HuH-7 (cell line): ENCODE measurements at places on chromosomes 6 and 20.

GRCh38 chr6:168363811-168364792 lies 44.5 kb upstream of the DACT2 start:
- DNase-seq: no peak

GRCh38 chr6:121609281-121609680 lies 173.8 kb downstream of the GJA1 start:
- DNase-seq: no peak

DNA sequence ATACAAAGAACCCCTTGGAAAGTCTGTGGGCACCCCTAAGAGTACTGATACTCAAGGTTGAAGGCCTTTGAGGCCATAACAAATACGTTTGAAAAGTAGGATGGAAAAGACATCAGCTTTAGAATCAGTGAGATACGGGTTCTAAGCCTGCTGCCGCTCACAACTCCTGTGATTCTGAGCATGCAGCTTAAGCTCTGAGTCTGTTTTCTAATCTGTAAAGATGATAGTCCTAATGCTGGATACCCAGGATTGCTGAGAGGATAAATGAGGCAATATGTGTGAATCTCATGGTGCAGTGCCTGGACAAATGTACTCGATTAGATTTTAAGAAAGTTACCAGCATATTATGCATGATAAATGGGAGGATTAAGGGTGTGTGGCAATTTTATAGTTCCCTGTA lies 321.0 kb upstream of the HSF2 start:
- DNase-seq: no peak

GRCh38 chr6:169851641-169852503 lies 100.5 kb downstream of the ERMARD start:
- DNase-seq: no peak

GRCh38 chr20:21146215-21146614 lies 20.3 kb downstream of the KIZ start:
- no peak for DNase-seq

GRCh38 chr6:128063850-128064539 lies 163.1 kb upstream of the THEMIS start:
- no peak for DNase-seq

DNA sequence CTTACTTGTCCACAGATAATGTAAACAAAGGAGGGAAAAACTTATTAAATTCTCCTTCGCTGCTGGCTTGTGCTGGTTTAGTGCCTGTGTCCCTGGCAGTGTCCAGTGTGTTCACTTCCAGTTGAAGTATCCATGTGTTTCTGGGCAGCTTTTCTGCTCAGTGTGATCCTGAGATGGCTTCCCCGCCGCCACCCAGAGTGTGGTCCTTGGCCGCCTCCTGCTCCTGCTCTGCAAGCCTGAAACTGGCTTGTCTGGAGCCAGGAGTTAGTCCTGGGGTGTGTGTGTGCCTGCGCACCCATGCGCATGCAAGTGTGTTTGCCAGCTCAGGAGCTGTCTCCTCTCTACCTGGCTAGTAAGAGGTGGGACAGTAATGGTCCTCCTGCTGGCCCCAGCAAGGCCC lies 7.2 kb downstream of the BTBD3 start:
- DNase-seq: no peak

DNA sequence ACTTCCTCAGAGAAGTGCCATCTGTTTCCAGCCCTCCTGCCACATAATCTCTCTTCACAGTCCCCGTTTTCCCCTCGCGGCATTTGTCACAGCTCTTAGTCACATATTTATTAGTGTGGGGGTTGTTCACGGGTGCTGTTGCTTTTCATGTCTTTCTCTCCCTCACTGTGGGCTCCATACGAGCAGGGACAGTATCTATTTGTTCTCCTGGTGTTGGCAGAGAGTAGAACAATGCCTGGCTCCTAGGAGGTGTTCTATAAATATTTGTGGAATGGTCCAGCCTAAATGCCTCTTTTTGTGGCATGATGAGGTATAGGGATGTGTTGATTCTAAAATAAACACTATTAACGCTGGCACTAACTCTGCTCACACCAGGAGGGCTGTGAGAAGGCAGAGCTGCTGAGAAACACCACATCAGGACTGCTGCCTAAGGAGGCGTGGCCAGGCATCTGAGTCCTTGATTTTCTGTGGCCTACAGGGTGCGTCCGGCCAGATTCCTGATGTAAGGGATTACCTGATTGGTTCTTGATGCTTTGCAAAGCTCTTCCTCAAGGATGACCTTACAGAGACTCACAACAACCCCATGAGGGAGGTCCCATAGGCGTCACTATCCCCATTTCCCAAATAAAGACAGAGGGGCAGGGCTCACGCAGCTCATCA lies 219.8 kb upstream of the ARID1B start:
- DNase-seq: no peak

- no peak for DNase-seq
These were observed 550.8 kb downstream of the TFAP2B start for GRCh38 chr6:51369485-51369884.

DNA sequence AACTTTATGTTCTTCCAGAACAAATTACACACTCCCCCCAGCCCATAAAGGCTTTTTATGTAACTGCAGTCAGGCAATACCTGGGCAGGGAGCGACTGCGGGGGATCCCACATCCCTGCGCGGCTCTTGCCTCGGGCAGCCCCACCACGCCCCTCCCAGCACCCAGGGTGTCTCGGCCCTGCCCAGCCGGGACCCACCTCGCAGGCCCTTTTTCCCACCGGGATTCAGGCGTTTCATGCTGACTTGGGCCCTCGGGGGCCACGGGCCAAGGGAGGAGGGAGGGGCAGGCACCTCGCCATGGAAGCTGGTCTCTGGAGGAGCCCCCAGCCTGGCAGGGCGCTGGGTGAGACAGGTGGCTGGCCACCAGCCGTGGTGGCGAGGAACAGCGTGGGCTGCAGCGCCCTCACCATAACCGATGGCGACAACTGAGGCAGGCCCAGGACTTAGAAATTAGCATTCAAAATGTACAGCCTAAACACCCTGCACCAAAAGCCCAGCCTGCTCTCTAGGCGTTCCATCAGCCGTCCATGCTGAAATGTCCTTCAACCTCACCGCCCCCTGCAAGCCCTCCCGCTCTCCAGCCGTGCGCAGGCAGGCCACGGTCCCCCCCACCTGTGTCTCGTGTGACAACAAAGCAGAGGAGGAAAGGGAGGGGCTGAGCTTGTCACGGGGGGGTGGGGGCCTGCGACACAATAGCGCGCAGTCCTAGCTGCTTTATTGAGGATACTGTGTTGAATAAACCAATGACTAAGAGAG lies 15.1 kb upstream of the FOXC1 start:
- no peak for DNase-seq

DNA sequence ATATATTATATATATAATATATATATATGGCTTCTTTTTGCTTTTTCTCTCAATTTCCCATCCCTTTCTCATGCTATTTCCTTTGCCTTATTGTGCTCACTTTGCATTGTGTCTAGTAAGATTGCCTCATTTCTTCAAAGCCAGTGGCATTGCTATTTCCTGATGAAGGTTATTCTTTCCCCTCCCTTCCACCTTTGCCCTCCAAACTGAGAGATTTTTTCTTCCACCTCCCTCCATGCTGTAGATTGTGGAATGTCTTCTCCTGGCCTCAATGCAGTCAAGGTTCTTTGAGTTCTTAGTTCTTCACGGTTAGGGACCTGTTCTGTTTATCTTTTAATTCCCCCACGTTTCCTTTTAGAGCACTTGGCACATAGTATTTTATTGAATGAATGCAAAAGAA lies 17.2 kb downstream of the SH3BGRL2 start:
- DNase-seq: no peak

- DNase-seq: no peak
These were observed 395.5 kb upstream of the RUNX2 start for GRCh38 chr6:44932651-44933091.

- DNase-seq: peak; percentile 58
These were observed at the start of gene POM121L2 for GRCh38 chr6:27312146-27312949. Gene POM121L2 (minus strand): TSS chr6:27312273. CDS start chr6:27312170, 103 bp downstream.

DNA sequence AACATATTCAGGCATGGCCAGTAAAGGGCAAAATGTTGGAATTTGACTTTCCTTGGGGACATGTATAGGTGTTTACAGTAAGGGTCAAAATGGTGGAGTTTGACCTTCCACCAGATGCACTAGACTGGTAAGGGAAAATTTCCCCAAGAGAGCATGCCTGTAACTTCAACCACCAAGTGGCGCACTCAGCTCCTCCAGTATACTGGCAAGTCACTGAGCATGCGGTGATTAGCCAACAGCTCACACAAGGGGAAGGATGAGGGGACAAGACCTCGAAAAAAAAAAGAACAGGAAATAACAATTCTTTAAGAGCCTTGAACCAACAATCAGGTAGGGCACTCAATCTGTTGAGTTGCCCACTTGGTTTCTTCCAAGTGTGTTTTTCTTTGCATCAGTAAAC lies 140.9 kb downstream of the EYS start:
- DNase-seq: no peak

- no peak for DNase-seq
These were observed 172.8 kb downstream of the KLHL32 start for GRCh38 chr6:97097068-97098047.

GRCh38 chr6:79463621-79464050 lies 73.6 kb downstream of the LCA5 start:
- DNase-seq: peak; percentile 10

- peak; percentile 20 for DNase-seq
These were observed 46.0 kb downstream of the SERAC1 start for GRCh38 chr6:158122048-158122447.

DNA sequence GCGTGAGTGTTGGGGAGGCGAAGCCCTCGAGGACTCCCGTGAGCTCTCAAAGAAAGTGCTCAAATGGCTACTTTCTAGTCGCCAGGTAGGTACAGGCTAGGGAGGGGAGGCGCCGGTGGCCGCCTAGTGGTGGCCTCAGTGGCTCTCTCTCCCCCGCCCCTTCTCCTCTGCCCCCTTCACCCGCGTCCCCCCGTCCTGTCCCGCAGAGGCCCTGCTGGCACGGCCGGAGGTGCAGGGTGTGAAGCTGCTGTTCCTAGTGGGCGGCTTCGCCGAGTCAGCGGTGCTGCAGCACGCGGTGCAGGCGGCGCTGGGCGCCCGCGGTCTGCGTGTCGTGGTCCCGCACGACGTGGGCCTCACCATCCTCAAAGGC lies 16.3 kb downstream of the ADISSP start:
- DNase-seq: no peak

DNA sequence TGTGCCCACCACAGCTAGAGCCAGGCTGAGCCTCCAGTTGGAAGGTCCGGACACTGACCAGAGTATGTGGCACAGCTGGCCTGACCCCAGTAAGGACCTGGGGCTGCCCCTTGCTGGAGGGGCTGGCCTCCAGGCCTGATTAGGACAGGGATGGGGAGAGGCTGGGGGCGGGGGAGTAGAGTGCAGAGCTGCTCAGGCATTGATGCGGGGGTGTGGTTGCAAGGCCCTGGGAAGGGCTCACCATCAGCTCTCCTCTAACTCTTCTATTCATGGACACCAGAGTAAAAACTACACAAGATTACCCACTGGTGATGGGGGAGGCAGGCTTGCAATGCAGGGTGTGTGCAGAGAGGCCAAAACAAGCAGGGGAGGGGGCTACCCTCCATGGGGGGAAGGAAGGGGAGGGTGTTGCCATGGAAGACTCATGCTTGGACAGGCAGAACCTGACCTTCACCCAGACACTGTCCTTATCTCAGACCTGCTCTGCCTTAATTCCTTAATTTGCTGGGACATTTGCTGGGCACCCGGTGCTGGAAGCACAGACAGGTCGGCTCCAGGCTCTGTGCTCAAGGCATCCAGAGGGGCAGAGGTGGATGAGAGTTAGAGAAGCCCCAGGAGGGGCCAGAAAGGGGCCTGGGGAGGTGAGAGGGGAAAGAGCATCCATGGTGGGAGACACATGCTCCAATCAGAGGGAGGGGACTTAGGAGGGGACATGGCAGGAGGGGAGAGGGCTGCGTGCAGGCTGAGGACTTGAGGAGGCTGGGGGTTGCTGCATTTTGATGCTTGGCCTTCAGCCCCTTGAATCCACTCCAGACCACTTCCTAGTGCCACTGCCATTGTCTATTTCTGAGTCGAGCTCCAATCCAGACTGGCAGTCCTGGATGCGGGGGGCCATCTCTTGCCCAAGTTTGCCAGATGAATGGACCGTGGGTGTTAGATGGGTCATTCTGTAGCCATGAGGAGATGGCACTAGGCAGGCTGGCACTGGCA lies 7.6 kb upstream of the EMILIN3 start:
- DNase-seq: no peak

DNA sequence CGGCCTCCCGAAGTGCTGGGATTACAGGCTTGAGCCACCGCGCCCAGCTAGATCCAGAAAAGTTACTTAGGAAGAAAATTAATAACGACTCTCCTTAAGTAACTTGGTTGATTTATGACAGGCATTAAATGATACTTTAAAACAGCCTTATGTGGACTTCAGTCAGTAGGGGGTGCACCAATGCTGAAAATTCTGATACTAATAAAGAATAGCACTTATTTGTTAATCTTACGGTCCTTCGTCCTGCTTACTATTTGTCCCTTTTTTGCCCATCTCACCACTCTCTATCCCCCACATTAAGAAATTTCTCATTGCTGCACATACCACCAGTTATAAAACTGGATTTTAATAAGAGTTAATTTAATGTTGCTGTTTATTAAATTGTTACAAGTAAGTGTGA lies 12.7 kb upstream of the PRELID3B start:
- no peak for DNase-seq

DNA sequence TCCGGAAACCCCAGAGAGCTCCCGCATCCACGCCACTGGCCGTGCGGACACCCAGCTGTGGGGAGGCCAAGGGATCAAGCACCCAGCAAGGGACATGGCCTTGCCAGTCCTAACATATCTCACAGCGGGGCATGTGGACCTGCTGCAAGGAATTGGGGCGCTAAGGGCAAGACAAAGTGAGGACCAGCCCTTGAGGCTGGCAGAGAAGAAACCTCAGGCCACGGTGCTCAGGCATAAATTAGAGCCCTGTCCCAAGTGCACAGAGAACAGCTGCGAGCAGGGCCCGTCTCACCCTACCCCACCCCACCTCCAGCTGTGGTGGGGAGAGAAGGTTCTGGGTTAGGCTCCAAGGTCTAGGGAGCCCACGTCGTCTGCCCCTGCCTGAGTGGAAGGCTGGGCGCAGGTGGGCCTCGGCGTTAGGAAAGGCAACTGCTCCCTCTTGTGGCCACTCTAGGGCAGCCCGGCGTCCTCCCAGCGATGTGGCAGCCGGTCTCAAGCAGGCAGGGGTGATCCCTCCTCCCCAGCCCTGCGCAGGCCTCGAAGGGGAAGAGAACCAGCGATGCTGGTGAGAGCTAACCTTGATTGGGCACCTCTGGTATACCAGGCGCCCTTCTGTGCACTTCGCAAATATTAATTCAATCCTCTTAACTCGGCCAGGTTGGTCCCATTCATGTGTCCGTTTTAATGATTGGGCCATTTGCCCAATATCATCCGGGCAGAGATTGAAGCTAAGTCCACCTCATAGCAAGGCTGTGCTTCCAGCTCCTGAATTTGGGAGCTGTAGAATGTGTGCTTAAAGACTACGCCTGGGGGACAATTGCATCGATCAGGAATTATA lies 235.8 kb downstream of the NFATC2 start:
- DNase-seq: peak; percentile 87

DNA sequence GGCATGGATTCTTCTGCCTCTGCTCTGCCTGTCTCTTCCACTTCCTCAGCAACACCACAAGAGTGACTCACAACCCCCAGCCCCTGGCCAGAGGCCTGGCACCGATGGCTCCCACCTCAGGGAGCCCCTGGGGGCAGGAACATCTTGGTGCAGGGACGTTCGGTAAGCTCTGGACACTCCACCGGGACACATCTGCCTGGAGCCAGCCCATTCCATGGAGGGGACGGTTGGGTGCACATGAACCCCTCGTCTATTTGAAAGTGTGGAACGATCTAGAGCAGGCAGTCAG lies 246.5 kb downstream of the ERMARD start:
- no peak for DNase-seq

GRCh38 chr6:155399062-155399744 lies 56.4 kb downstream of the NOX3 start:
- peak; percentile 72 for DNase-seq
